ENCODE measurements at places on chromosomes 7 and 10. TPM values are rescaled to one million over a fixed set of nuclear protein-coding genes. Genes with fewer than 3 reads are reported as not detected.

DNA sequence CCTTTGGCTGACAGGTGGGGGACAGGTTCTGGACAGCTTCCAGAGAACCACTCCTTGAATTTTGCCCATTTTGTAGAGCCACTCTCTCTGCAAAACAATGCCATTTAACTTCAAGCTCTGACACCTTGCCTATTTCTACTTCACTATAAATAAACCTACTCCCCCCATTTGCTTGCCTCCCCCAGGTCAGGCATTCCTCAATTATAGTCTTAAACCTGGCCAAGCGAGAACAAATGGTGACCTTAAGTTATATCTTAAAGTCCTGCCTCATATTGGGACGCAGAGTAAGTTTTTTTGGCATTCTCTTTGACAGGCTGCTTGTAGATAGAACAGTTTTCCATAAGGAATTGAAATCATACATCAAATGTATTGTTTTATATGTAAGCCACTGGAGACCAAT is 706.9 kb downstream of the LRMDA start:
- no peak for DNase-seq

The SPDYE9 gene
- not detected for total RNA-seq

The SNCG gene
- total RNA-seq, result 27.8 TPM

- DNase-seq, result no peak
Observed at GRCh38 chr7:135273581-135273980, 39.9 kb downstream of the STRA8 start.
